ENCODE measurements at places on chromosomes 7 and 10. TPM values are rescaled to one million over a fixed set of nuclear protein-coding genes. Genes with fewer than 3 reads are reported as not detected.

PLXDC2 gene
- total RNA-seq = 2.1 TPM

TMEM270 gene
- total RNA-seq = not detected

NPY4R2 gene
- total RNA-seq = 0.12 TPM

ZPBP gene
- total RNA-seq = not detected

PLEKHS1 gene
- not detected for total RNA-seq

SPDYE6 gene
- not detected for total RNA-seq

NOS3 gene
- total RNA-seq = 0.53 TPM

CACNB2 gene
- 2.7 TPM for total RNA-seq

SYCE1 gene
- total RNA-seq = not detected

LIPM gene
- not detected for total RNA-seq

COL1A2 gene
- 4,961 TPM for total RNA-seq

SPAM1 gene
- not detected for total RNA-seq

All from smooth muscle cell of the coronary artery (primary cell).